ENCODE measurements at places on chromosomes 3 and 15.

- no peak for DNase-seq
These were observed 79.4 kb downstream of the CORO2B start for GRCh38 chr15:68658151-68658550.

- no peak for DNase-seq
These were observed 14.4 kb downstream of the NGLY1 start for GRCh38 chr3:25768851-25769250.

- no peak for DNase-seq
These were observed 83.7 kb downstream of the VGLL4 start for GRCh38 chr3:11559816-11560633.

GRCh38 chr3:131326307-131326706 lies 55.3 kb upstream of the NUDT16 start:
- no peak for DNase-seq

DNA sequence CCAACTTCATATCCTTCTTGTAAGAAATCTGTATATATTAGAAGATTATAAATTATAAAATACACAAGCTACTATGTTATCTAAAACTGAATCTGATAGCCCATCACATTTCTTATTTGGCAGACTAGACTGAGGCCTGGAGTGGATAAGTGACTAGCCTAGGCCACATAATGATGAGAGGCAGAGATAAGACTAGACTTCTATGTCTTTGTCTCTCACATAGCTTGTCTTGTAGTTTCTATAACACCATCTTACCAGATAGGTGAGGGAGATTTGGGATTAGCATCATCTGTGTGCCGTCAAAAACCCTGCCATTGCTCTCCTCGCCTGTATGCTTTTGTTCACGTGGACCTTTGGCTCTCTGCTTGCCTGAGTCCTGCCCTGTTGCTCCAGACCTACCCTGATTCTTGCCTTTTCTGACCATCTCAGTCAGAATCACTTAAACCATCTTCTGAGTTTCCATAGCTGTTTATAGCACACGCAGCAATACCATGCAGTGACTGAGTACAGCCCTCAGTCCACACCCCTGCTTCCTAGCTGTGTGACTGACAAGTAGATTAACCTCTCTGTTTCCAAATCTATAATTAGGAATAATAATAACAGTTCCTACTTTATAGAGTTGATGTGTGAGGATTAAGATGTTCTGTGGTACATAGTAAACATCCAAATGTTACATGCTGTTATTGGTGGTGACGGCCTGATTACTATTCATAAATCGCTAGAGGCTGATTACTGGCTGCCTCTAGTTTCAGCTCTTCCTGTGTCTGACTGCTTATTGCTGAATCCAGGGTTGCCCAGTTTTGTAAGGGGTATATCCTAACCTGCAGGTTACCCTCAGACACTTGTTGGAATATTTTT lies 49.7 kb downstream of the PDE8A start:
- DNase-seq: no peak

DNA sequence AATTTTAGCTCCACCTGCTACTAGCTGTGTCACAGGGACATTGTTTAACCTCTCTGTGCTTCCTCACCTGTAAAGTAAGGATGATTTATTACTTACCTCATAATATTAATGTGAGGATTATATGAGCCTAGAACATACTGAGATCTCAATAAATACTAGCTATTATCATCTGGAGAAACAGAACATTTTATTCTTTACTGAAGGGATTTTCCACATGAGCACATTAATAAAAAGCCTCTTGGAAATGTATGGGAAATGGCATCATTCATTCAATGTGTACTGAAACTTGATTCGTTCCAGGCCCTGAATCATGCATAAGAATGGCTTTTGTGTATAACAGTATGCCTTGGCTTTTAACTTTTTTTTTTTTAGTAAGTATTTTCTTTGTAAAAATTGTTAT lies 11.0 kb upstream of the CEMIP start:
- no peak for DNase-seq

GRCh38 chr3:142498397-142499180 lies 50.8 kb upstream of the XRN1 start:
- no peak for DNase-seq

- no peak for DNase-seq
These were observed 17.6 kb downstream of the CHDH start for GRCh38 chr3:53828581-53828980.

DNA sequence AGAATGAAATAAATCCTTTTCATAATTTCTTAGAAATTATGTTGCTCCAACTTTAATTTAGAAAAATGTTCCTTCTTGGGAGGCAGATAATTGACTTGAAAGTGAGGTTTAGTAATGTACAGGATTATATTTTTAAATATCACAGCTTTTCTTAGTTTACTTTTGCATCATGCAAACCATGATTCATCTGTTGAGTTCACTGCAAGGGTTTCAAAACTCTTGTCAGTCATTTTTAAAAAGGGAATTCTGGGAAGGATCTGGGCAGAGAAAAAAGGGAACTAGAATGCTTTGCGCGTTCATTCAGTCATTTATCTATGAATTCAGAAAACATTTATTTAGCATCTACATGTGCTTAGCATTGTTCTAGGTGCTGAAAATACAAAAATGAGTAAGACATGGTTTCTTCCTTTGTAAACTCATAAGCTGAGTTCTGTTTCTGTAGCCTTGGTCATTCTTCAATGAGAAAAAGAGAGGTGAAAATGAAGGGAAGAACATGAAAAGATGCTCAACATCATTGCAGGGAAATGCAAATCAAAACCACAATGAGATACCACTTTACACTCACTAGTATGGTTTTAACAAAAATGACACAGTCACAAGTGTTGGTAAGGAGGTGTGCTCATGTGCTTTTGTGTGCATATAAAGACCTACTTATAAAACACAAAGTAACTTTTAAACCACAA lies 209.1 kb downstream of the NR1D2 start:
- DNase-seq: no peak

DNA sequence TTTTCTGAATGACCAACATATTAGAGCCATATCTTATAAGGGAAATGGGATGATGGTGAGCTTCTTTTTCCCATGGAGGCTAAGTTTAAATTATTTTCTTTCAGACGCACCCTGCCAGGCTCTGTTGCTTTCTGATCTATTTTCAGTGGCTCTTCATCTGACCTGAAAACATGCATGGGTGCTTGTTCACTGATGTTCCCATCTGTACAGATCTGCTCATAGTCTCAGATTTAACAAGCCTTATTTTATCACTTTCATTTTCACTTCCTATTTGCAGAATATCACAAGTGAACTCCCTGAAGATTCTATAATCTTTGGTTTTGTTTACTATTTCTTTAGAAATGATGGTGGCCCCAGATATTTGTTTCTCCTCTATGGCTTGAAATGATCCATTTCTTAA lies 31.1 kb upstream of the SUCLG2 start:
- no peak for DNase-seq

DNA sequence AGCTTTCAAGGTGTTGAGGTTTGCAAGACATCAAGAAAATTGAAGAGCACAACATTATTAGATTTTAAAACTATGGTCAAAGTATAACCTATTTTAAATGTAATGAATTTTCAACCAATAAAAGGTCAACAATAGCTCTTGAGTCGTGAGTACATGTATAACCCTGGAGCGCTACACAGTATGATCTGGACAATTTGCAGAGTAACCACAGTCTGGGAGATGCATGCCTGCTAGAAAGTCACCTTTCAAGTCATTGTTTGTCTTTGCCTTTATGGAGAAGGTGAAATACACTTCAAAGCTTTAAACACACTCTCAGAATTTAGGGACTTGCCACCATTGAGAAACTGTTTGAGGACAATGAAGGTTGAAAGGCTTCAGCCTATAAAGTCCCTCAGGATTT lies 112.6 kb upstream of the ALCAM start:
- DNase-seq: no peak

GRCh38 chr15:69474846-69475455 lies 22.3 kb downstream of the RPLP1 start:
- no peak for DNase-seq

GRCh38 chr3:41682996-41683395 lies 278.9 kb downstream of the ULK4 start:
- no peak for DNase-seq

- DNase-seq: no peak
These were observed 46.1 kb downstream of the C2CD4A start for GRCh38 chr15:62112616-62113593.

DNA sequence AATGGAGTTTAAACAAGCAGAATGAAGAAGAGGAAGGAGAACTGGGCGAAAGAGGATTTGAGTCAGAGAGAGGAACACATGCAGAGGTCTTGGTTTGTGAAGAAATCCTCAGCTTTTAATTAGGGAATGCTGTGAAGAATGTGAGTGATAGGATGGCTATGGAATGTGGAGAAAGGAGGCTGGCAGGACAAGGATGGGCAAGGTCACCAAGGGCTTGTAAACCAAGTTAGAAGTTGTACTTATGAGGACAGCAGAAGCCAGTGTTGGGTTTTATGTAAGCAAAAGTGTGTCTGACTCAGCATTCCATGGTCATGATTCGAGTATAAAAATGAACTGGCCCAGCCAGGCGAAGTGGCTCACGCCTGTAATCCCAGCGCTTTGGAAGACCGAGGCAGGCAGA lies 60.0 kb upstream of the IL12A start:
- DNase-seq: no peak

DNA sequence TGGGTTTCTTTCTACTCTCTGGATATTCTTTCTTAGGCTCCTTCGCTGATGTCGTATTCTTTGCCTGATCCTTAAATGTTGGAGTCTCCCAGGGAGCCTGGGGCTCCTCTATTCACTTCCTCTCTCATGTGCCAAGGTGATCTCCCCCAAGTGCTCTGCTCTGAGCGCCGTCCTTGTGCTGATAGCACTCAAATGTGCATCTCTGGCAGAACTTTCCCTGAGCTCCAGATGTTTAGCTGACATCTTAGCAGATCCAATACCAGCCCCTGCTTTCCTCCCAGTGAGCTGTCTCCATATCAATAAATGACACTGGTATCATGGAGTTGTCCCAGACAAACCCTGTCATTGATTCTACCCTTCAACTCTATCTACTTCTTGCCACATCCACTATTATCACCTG lies 62.4 kb downstream of the NTRK3 start:
- no peak for DNase-seq

- DNase-seq: no peak
These were observed 34.3 kb upstream of the TRAK1 start for GRCh38 chr3:42056840-42057239.

- DNase-seq: no peak
These were observed 32.3 kb downstream of the SLCO3A1 start for GRCh38 chr15:91885714-91886270.

DNA sequence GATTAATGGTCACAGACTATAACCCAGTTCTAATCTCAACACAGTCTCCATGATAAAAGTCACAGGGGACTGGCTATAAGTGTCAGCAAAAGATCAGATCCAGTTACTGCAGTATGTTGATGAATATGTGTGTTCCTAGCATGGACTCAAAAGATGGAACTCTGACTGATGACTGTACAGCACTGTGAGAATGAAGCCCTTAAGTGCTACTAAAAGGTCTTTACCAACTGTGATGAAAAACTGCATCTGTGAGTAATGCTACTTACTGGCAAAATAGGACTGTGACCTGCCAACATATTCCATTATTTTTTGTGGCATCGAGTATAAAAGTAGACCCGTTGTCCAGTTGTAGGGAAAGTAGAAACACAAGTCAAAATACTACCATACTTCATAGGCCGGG lies 284.2 kb downstream of the ROBO2 start:
- no peak for DNase-seq

- DNase-seq: no peak
These were observed 37.9 kb downstream of the TUBGCP4 start for GRCh38 chr15:43408789-43409188.

DNA sequence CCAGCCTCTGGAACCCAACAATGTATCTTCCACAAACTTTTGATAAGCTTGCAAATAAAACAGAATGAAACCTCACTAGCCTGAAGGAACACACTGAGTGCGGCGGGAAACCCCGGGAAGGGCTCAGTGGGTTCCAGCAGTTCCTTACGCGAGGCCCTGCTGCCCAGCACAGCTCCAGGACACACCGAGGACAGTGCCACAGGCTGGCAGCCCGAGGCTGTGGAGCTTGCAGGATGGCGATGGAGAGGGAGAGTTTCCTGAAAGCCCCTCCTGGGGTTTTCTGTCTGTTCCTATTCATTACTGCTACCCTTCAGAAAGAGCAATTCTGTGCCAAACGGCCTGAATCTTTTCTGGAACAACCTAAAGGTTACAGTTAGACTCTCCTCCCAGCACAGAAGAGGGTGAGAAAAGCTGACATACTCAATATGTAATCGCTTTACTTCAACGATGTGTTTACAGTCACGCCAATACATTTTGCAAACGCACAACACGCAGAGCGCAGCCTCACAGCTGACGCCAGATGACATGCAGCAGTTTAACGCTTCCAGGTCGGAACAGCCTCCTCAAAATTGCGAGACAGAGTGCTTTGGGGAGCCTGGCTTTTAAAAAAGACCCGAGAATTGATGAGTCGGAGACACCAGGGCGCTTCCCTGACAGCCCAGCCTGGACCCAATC lies 57.1 kb upstream of the RPL32 start:
- DNase-seq: no peak

GRCh38 chr3:53502737-53503136 lies 8.3 kb downstream of the CACNA1D start:
- DNase-seq: no peak

- DNase-seq: no peak
These were observed 127.7 kb upstream of the IQSEC1 start for GRCh38 chr3:13200946-13201345.

- no peak for DNase-seq
These were observed 9.8 kb downstream of the HEG1 start for GRCh38 chr3:125045965-125046364.

DNA sequence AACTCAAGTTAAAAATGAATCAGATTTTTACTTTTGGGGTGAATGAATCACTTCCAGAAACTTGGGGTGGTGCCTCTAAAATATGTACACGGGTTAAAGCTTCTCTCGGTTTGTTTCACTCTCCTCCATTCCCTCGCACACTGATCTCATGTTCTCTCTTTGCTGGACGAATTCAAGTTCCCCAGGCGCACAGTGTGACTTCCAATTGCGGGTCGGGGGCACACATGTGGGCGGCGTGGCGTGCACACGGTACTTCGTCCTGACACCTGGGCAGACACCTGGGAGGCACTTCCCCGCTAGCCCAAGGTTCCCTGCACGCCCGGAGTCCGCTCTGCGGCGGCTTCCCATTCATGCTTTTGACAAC lies 692 bp downstream of the SCAANT1 start:
- DNase-seq: no peak

DNA sequence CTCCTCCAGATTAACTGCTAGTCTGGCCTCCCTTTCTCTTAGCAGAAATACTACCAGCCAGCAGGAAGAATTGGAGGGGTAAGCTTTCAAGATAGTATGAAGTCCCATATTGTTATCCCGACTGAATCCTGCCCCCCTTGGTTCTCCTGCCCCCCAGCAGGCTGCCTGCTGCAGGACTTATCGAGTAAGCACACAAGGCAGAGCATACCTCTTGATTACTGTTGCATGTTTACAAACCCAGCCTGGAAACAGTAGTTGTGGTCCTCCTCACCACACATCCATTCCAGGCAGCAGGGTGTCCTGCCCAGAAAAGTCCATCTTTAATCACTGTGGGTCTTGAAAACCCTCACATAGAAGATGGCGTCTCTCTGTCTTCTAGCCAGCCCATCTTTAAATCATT lies 66.8 kb upstream of the PPP2R3A start:
- DNase-seq: no peak

Data from stimulated activated CD8-positive, alpha-beta memory T cell treated with anti-CD3 and anti-CD28 coated beads, Interleukin-4, amount 100 ng/mL, for 4 hours (primary cell).